Kidney tubule cell (primary cell): ENCODE measurements at places on chromosomes 2 and 18.

DNA sequence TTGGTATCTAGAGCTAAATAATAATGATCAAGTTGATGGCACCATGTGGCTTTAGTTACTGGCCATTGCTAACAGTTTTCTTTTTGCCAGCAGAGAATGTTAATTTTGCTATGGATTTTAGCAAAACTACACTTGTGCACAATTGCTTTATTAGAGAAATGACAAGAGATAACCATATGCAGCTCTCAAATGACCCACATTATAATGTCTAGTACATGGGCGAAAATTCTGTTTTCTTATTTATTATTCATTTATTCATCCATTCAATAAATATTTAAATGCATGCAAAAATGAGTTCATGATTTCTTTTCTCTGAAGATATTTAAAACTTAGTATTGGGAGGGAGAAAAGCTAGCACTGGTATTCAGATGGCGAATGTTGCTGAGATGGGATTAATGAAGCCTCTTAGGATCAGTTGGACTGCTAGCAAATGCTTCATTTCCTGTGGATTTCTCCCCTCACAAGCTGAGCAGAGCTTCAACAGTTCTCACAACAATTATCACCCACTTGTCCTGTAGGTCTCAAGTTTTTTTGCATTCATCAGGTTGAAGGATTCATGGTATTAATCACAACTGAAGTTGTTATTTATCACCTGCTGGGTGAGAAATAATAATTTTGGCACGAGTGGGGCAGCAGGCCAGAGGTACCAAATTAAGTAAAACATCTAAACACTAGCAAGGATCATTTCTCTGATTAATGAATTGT, 95.2 kb downstream of the MTX2 start:
- no peak for DNase-seq

- DNase-seq = peak; percentile 68
Observed at GRCh38 chr2:157792335-157793052, 83.6 kb downstream of the ACVR1 start.

- DNase-seq = no peak
Observed at GRCh38 chr2:98378901-98379300, 32.6 kb downstream of the CNGA3 start.

DNA sequence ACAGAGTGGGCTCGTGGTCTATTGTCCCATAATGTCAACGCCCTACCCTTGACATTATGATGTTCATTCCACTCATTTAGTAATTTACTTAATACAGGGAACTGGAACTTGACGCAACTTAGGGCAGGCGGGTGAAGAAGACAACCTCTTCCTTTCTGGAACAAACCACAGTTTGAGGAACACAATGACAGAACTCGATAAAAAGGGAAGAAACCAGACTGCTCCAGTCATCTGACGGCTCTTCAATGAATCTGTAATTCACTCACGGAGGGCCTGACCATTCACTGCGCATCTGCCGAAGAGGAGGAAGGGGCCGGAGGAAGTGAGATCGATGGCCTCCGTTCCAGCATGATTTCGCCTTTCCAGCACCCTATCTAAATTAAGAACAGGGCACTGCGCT, 83.2 kb downstream of the BCL2 start:
- DNase-seq = no peak

- peak; percentile 37 for DNase-seq
Observed at GRCh38 chr2:101272045-101272784, 19.5 kb downstream of the CNOT11 start.

DNA sequence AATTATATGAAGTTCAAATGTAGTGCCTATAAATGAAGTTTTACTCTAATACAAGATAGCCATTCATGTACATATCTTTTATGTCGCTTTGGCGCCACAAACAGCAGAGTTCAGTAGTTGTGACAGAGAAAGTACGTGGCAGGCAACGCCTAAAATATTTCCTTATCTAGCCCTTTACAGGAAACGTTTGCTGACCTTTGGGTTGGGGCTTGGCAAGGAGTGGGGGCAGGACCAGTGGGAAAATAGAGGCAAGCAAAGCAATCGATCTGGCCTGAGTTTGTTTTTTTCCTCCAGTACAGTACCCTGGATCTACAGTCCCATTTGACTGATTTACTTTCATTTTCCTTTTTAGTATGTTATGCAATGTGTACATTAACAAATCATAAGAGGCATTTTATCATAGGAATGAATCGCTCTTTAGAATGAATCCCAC, 13.1 kb downstream of the CCDC68 start:
- no peak for DNase-seq
